ENCODE measurements at places on chromosomes 12 and 14.

- peak; percentile 78 for DNase-seq
Observed at GRCh38 chr12:53219956-53220693, 11.9 kb downstream of the RARG start.

DNA sequence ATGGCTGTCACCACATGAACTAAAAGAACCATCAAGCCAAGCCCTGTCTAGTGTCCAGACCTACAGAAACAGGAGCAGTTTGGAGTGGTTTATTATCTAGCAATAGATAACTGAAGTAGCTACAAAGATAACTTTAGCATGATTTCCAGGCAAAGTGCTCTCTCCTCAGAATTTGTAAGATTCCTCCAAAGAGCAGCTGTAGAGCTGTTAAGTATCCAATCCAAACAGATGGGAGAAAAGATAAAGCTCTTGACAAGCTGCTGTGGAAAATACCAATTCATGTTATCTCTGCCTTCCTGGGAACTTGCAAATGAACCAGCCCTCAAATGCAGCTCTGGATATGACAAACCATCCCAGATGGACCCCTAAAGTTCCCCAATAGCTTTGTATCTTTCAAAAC is 78.9 kb upstream of the RESF1 start:
- peak; percentile 26 for DNase-seq

GRCh38 chr12:119686355-119686754 is 18.4 kb downstream of the PRKAB1 start:
- DNase-seq = no peak

DNA sequence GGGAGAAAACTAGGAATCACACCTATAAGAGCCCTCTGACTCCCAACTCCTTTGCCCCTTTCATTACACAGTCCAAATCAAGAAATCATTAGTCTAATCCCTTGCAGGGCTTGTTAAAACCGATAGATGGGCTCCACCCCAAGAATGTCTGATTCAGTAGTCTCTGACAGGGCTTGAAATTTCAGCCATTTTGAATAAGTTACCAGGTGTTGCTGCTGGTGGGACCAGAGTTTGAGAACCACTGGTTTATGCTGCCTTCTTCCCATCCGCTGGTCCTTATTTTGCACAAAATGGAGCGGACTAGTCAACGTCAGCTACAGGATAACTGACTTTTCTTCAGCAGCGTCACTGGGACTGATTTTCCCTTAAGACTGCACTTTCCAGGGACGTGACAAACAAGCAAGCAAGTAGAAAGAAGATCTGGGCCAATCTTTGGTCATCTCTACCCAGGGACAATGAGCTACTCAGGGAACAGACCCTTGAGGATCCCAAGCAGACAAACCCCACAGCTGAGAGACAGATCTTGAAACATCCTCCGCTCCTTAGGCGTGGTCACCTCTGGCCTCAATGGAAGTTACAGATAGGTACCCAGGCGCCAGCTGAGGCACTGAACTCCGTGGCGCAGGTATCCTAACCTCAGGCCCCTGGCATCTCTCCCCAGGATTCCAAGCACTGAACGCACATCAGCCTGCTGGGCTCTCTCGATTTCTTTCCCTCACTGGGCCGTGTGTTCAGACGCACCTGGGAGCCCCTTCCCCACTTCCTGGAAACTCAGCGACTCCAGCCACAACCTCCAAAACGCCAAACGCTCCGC is 900 bp downstream of the KCTD10 start:
- no peak for DNase-seq

- DNase-seq = no peak
Observed at GRCh38 chr12:49899286-49899843, 4.3 kb downstream of the FAIM2 start.

- no peak for DNase-seq
Observed at GRCh38 chr14:33924566-33925100, 26.2 kb downstream of the EGLN3 start.

- no peak for DNase-seq
Observed at GRCh38 chr14:42687421-42687820, 1080.7 kb downstream of the LRFN5 start.

- peak; percentile 84 for DNase-seq
Observed at GRCh38 chr12:65720136-65721130, 103.8 kb upstream of the HMGA2 start.

- DNase-seq = peak; percentile 69
Observed at GRCh38 chr12:81558031-81558430, 201.1 kb downstream of the PPFIA2 start.

- no peak for DNase-seq
Observed at GRCh38 chr14:105536691-105537579, 10.6 kb downstream of the TMEM121 start.

DNA sequence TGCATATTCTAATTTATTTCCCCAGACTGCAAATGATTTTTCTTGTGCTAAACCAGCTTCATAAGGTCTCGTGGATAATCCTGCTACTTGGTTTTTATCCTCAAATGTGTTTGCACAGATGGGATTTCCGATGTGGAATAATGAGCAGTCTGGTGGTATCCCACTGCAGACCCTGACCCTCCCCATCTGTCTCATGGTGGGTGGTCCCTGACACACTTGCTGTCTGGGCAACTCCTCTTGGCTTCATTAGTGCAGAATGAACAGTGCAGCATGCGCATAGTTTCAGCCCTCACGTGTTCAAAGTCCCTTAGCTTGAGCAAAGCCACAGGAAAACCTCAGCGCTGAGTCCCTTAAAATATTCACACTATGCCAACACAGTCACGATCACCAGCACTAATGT is 996.5 kb downstream of the AACS start:
- no peak for DNase-seq

GRCh38 chr14:100440207-100440631 is 117.1 kb downstream of the SLC25A47 start:
- peak; percentile 65 for DNase-seq

GRCh38 chr14:88559852-88560251 is 3.0 kb upstream of the ZC3H14 start:
- DNase-seq = peak; percentile 78

- DNase-seq = peak; percentile 59
Observed at GRCh38 chr12:114399664-114400211, 6.2 kb downstream of the TBX5 start.

DNA sequence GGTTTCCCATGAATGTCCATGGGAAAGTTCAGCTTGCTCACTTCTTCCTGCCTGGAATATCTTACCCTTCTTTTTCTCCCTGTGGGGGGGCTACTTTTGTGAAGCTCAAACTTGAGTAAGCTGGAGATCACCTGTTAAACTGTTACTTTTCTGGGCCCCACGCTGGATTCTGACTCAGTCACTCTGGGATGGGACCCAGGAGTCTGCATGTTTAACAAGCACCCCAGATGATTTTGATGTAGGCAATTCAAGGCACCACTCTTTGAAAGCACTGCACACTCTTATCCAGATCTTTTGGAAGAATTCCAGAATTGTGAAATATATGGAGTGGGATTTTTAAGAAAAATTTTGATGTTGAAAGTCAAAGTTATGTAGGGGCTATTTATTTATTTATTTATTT is 46.3 kb upstream of the IGF1 start:
- peak; percentile 39 for DNase-seq

DNA sequence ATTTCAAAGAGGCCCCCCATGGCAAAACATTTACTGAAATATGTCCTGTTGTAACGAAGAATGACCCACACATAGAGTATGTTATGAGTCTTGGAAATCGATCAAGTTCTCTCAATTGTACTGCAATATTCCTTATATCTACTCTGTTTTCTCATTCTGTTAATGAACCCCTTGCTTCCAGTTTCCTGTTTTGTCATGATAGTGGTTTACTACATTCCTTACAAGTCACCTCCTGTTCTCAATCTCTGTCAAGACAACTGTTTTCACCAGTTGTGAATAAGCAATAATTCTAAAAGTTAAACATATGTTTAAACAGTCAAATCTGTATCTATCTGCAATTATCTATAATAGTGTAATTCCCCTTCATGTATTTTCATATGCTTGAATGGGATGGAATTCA is 16.4 kb upstream of the ARID2 start:
- DNase-seq = peak; percentile 35

GRCh38 chr12:96195845-96196451 is 1.8 kb downstream of the ELK3 start:
- DNase-seq = peak; percentile 66

DNA sequence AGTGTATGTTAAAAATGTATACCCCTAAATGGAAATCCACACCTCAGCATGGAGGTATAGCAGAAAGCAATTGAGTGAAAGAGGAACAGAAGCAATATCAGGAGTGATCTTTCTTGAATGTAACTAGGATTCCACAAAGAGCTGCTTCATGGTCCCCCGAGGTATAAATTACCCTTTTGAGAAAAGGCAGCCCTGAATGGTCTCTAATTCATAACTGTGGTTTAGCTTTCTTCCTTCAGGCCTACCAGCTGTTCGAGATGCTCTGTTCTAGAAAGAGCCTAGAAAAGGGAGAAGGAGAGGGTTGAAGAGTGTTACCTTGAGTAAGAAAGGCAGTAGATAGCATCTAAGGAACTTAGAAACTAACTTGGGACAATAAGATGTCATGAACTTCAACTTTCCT is 42.9 kb upstream of the CSRNP2 start:
- no peak for DNase-seq

DNA sequence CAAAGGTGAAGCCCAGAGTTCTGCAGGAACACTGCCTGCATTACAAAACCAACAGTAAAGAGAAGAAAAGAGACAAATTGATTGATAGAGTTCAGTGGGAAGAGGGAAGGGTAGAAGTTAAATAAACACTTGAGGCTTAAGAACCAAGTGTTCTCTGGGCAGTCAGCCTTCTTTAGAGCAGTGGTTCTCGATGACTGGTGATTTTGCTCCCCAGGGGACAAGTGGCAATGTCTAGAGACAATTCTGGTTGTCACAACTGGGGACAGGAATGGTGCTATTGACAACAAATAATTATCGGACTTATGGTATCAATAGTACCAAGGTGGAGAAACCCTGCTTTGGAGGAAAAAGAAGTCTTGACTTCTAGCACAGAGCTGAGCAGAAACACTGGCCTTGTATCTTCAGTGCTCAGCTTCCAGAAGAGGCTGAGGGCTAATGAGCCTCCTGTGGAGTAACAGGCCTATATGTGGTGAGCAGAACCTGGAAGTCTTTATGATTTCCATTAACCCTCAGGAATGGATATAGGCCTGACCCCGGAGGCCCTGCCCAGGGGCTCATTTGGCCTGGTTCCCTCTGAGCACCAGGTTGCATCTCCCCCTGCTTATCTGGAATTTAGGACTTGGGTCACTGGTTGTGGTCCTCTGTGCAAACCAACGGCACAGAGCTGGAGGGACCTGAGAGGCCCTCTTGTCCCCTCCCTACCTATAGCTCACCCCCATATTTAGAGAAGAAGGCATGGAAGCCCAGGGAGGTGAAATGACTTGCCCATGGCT is 204.6 kb upstream of the PWP1 start:
- DNase-seq = no peak

DNA sequence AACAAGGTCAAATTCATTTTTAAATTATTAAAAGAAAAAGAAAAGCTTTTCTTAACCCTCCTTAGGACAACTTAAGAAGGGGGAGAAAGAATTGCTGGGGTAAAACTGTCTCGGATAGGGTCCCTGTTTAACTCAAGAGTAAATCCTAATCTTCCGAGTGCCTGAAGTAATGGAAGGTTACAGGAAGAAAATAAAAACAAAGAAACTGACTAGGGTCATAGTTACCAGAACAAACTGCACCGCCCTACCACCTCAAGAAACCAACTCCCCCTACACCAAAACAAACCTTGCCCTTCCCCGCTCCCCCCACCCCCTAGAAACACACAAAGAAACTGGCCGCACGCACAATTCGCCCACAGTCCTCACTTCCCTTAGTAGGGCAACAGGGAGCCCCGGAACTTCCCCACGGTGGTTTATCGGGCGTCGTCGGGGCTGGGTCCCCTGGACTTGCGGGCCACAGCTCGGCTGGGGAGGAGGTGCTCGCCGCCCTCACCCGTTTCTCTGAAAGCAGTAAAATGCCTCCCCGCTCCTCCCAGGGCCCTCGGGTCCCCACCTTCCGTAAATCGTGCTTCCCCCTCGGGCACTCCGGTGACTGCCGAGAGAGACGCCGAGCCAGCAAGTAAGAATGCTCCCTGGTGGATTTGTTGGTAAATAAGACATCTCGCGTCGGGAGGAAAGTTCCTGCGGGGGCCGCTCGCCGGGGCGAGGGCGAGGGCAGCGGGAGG is 2.4 kb downstream of the SINHCAF start:
- DNase-seq = peak; percentile 13

DNA sequence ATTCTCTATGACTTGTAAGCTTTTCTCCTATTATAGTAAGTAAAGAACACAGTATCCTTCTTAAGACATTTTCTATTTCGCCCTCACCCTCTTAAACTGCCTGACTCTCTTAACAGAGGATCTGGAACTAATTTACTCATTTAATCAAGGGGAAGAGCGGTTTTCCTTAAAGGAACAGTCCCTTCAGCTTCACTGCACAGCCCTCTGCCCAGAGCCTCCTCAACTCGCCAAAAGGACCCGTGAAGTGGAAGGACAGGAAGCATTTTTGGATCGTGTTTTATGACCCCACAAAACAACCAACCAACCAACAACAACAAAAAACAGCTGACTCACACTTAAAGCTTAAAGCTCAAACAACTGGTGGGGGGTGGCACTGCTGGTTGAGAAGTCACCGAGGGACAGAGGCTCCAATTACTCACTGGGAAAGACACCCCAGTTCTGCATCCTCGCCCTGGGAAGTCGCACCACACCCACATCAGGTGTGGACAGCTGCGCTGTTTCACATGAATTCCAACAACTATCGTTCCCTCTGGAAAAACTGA is 35.7 kb downstream of the NID2 start:
- peak; percentile 85 for DNase-seq

DNA sequence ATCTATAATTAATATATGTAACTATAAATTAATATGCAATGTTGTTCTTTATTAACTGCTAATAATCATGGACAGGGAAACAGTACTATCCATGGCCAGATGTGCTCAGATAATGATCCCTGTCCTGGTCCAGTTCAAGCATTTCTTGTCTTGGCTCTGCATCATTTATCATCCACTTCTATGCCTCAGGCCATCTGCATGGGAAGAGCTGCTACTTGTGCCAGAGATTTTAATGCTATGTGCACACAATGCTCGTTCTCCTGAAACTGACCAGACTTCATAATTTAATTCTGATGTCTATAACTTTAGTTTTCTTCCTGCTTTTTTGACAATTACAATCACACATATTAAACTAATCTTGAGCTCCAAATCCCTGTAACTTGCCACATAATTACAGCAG is 11.2 kb upstream of the TMX1 start:
- no peak for DNase-seq

GRCh38 chr12:47817272-47818006 is 2.3 kb downstream of the HDAC7 start:
- no peak for DNase-seq

GRCh38 chr14:79043194-79043889 is 873.2 kb downstream of the NRXN3 start:
- DNase-seq = no peak

GRCh38 chr14:50228313-50228712 is 3.1 kb downstream of the SOS2 start:
- no peak for DNase-seq

Measured in cardiac fibroblast (primary cell).